ENCODE measurements at places on chromosomes 13 and 19.

GRCh38 chr13:46278474-46278873 is 66.7 kb downstream of the LRRC63 start:
- DNase-seq: no peak

DNA sequence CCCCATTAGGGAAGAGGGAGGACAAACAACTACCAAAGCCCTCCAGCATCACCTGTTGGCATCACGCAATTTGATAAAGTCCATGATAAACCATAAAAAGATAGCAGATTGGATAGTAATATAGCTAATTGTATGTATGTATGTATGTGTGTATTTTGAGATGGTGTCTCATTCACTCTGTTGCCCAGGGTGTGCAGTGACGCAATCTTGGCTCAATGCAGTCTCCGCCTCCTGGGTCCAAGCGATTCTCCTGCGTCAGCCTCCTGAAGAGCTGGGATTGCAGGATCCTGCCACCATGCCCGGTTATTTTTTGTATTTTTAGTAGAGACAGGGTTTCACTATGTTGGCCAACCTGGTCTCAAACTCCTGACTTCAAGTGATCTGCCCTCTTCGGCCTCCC is 74.6 kb upstream of the RNF113B start:
- no peak for DNase-seq

DNA sequence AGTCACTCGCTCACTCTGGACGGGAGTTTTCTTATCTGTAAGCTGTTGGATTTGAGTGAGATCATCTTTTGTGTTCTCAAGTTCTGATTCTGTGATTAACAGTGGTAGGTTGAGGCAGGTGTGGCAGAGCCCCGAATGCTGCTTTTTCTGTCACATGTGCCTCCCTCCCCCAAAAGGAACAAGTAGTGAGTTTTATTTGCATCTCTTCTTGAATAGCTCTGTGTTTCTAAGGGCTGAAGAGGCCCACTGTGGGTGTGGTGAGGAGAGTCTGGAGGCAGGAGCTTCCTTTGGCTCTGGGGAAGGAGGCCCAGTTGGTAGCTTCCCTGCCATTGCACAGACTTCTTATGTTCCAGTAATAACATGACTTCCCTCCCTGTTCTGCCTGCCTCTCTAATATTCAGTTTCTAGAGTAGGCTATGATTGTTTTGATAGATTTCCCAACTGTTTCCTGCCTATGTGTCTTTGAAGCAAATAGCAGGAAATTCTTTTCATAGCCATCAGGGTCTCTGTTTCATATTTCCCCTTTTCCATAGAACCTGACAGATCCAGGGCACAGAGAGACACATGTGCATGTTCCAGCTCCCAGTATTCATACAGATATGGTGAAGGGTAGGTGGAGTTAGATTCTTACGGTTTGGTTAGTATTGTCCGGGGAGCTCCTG is 23.9 kb upstream of the CXCL17 start:
- DNase-seq: no peak

- no peak for DNase-seq
Observed at GRCh38 chr19:38319421-38320258, at the start of gene KCNK6. Gene KCNK6, plus strand, starts transcription at chr19:38319845. Its CDS starts 106 bp downstream, at chr19:38319951.

- DNase-seq: no peak
Observed at GRCh38 chr19:36153126-36153525, 879 bp upstream of the COX7A1 start.

DNA sequence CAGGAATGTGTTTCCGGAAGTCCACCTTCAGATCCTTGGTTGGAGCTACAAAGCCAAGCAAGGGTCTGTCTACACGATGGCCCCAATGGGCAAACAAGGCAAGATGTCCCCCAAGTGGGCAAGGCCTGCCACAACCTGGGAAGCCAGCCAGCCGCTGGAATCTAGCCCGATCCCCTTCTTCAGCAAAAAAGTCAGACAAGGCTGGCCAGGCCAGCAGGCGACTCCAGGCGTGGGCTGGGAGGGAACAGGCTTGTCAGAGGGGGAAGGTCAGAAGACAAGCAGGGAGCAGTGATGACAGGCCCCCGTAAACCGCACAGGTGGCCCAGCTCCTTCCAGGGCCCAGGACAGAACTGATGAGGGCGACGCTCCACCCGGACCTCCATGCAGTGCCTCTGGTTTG is 69.7 kb upstream of the WASF3 start:
- DNase-seq: no peak

Measured in osteocyte (in vitro differentiated cells).